ENCODE measurements at places on chromosomes 7 and 10.

DNA sequence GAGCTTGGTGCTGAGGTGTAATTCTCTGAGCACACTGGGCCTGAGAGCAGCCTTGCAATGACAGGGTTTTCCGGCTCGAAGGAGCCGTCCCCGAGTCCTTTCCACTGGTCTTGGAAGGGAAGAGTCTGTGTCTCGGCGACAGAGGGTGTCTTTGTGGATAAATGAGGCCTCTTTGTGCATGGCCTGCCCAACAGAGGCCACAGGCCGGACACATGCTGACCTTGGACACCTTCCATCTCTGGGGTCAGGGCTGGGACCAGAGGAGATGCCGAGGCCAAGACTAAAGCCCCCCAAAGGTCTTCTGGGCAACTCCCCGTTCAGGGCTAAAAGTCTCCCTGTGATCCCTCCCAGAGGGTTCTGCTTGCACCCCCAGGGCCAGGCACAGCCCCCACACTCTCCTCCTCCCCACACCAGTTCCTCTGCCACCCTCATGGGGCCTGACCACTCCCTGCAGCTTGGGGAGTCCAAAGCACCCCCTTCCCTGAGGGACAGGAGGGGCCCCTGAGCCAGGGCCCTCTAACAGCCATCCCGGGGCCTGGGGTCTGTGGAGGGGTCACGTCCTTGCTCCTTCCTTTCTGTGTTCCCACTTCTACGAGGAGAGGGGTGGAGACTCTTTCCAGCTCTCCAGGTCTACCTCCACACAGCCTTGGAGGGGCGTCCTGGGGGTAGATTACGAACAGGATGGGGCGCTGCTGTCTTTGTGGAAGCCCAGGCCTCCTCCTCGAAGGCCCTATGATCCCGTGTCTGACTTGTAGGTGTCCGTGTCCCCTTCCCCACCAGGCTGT, 130.6 kb upstream of the FAM20C start:
- no peak for DNase-seq

DNA sequence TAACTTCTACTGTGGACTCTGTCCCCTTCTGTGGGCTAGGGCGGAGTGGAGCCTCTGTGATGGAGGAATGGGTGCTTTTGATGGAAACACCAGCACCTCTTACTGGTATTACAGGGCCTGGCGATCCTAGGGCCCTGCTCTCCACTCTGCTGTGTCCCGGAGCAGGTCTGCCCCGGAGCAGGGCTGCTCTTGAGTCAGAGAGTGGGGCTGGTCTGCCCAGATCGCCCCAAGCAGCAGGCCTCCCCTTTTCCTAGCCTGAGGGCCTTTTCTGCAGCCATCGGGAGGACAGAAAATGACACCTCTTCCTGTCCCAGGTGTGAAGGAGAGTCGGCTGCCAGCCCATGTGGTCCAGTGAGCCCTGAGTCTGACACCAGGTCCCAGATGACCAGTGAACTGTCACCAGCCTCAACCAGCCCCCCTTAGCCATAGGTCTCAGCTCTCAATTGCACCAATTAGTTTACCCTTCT, 1.4 kb downstream of the ZNF282 start:
- DNase-seq, result no peak

- DNase-seq, result peak; percentile 89
These were observed at the start of gene PLEKHA8 for GRCh38 chr7:30028216-30028748. PLEKHA8 (plus strand) TSS chr7:30028412; CDS start chr7:30028763, 351 bp downstream.

GRCh38 chr10:112807013-112807412, 143.0 kb upstream of the TCF7L2 start:
- no peak for DNase-seq

All from midbrain (tissue), 1 donor.